Activated naive CD4-positive, alpha-beta T cell treated with anti-CD3 and anti-CD28 coated beads for 36 hours (primary cell): ENCODE measurements at places on chromosomes 3 and 15. TPM values are rescaled to one million over a fixed set of nuclear protein-coding genes. Genes with fewer than 3 reads are reported as not detected.

DNA sequence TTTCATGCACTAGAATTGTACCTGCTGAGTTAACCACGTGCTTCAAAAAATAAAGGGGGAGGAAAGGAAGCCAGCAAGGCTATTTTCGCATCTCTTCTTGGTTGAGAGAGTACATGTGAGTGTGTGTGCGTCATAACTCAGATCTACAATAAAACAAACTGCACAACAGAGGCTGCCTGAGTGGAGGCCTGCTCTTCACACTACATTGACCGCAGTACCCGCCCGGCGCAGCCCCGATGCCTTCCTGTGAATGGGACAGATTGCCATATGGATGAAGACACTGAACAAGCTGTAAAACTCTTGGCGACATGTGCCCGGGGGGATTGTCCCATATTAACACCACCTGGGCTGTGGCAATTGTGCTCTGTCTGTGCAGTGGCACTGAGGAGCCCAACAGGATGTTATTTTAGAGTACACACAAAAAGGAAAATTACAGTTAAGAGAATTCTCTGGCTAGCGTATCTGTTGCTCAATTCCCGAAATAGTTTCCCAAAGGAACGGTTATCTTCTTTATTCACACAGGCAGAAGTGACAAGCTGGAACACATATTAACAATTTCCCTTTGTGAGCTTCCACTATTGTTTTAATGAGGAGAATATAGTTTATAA, 551.5 kb downstream of the FOXP1 start:
- DNase-seq: peak; percentile 26

DNA sequence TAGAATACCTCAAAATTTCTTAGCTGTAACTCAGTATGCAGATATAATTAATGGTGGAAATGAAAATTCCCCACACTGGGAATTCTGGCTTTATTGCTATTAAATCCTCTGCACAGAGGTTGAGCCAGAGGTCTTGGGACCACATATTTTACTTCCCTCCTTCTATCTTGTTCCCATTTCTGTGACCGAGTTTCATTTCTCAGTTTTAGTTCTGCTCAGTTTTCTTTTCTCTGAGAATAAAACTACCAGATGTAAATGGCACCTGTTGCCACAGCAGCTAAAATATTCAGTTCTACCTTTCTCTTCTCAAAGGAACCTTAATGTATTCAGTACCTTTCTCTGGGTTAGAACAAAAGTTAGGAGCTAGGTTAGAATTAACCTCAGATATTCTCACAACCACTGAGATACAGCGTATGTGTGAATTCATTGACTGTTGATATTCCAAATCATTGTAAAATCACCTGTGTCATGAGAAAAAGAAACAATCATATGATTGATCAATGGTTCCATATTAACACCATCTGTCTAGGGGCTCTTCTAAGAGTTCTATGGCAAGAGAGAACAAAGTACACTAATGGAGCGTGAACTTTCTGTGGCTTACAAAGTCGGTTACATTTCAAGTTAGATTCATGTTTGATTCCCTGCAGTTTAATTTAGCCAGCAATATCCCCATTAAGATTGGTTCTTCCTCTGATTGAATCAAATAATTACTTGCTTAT, 374.1 kb downstream of the EFHB start:
- DNase-seq: no peak

GRCh38 chr3:68089572-68090011, 435.2 kb upstream of the SUCLG2 start:
- DNase-seq: no peak

DNA sequence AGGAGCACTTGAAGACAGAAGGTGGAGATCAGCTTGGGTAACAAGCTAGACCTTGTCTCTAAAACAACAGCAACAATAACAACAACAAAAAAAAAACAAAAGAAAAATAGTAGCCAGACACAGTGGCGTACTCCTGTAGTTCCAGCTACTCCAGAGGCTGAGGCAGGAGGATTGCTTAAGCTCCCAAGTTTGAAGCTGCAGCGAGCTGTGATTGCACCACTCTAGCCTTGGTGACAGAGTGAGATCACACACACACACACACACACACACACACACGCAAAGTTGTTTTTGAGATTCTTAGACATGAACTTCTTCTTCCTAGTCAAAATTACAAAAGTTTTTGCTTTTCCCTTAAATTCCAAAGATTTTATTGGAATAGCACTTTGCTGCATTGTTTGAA, 93.0 kb upstream of the IGSF10 start:
- no peak for DNase-seq

- no peak for DNase-seq
Observed at GRCh38 chr3:74501007-74501406, 113.5 kb downstream of the CNTN3 start.

DNA sequence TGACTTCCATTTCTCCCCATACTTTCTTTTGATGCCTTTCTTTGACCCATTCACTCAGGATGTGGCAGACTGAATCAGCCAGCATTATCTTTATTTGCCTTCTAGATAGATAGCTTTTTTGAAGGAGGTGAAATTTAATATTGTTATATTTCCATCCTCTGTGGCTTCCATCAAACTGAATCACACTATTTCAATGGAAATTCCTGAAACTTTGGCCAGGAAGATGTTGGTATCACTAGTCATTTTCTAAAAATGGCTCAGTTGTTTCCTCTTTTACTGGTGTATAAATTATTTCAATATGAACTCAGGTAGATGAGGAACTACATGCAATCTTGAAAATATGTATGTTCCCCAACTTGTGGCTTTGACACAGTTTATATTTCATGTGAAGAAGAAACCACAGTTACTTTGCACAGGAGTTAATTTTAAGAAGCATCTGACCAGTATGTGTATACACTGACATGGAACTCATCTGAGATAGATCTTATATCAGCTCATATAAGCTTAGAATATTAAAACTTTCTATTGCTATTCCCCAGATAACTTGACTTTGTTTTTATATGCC, 248.3 kb downstream of the CGGBP1 start:
- no peak for DNase-seq

- DNase-seq: no peak
Observed at GRCh38 chr3:194327218-194328052, 23.7 kb downstream of the CPN2 start.

- no peak for DNase-seq
Observed at GRCh38 chr3:100158918-100159330, 44.6 kb upstream of the FILIP1L start.

- DNase-seq: no peak
Observed at GRCh38 chr15:101368861-101369642, 74.0 kb upstream of the SNRPA1 start.

DNA sequence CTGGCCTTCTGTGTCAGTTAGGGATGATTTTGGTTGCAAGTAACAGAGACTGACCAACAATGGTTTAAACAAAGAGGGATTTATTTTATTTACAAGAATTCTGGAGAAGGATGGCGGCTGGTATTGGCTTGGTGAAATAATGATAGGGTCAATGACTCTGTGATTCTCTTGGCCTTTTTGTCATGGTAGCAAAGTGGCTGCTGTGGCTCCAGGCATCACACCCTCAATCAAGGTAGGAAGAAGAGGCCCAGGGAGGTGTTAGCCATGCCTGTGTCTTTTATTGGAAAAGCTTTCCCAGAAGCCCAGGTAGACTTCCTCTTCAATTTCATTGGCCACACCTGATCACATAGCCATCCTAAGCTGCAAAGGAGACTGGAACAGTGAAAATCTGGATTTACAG, 13.1 kb downstream of the FAM107A start:
- DNase-seq: no peak

- no peak for DNase-seq
Observed at GRCh38 chr3:167762296-167762695, 26.8 kb downstream of the SERPINI1 start.

DNA sequence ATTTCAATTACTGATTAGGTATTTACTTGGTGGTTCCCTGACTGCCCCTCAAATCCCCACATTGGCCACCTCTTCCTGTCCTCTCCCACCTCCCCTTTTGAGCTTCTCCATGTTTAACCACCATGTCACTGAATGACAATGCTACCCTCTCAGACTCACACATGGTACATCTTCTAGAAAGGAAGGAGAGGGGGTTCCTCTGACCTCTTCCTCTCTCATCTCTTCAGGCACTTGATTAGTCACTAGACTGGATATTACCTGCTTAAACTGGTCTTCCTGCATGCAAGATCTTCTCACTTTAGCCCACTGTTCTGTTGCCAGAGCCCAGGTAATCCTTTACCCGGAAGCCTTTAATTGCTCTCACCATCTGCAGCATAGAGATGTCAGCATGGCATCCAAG, 64.9 kb downstream of the DIPK2A start:
- no peak for DNase-seq

DNA sequence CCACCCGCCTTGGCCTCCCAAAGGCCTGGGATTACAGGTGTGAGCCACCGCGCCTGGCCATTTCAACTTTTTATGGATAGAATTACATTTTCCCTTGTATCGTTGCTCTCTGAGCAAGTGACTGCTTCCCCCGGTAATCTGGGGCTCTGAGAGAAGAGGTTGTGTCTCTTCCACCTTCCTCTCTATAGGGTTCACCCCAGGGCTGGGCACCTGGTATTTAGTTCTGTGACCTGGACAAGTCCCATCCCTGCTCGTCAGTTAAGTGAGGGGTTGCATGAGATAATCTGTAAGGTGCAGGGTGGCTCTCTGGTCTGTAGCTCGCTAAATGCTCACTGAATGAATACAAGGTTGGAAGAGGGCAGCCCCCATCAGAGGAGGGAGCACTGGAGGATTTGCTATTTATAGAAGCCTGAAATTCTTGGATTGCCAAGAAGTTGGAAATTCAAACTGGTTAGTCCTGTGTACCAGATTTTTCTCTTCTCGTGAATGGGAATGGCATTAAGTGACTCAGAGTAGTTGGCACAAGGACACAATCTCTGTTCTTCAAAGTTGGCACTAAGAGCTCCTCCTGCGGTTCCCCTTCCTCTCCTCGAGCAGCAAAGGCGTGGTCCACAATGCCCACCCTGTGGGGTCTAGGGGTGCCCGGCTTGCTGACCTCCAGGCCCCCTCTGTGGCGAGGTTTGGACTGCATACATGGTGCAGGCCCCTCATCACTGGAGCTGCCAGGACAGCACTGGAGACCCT, 68.1 kb upstream of the DLG1 start:
- DNase-seq: no peak

OIP5 gene
- total RNA-seq: 10.7 TPM

SAMD7 gene
- not detected for total RNA-seq

INKA1 gene
- 0.37 TPM for total RNA-seq

MKRN3 gene
- total RNA-seq: 2.5 TPM

BLM gene
- total RNA-seq: 70.4 TPM

ECE2 gene
- total RNA-seq: not detected

GPR15 gene
- 0.25 TPM for total RNA-seq
